ENCODE measurements at places on chromosomes 2 and 18.

DNA sequence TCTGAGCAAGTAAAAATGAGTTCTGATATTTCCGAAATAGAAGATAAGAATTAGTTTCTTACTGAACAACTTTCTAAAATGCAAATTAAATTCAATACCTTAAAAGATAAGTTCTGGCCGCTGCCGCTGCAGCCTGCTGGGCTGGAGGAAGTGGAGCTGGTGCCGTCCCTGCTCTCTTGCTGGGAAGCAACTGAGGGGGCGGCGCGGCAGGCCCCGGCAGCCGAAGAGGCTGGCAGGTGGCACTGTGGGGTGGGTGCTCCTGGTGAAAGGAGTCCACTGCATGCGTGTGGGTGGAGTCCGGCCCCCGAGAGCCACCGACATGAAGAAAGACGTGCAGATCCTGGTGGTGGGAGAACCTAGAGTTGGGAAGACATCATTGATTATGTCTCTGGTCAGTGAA, 89.5 kb upstream of the ZNF519 start:
- DNase-seq = no peak

- no peak for DNase-seq
These were observed 164.8 kb upstream of the STK17B start for GRCh38 chr2:196336207-196336606.

GRCh38 chr2:127593228-127594115, 52.5 kb upstream of the GPR17 start:
- no peak for DNase-seq

GRCh38 chr2:185130685-185131084, 532.4 kb downstream of the ZNF804A start:
- DNase-seq = no peak

GRCh38 chr2:2464094-2464493, 133.0 kb upstream of the MYT1L start:
- no peak for DNase-seq

GRCh38 chr2:20452551-20452950, 5.7 kb downstream of the RHOB start:
- DNase-seq = no peak

DNA sequence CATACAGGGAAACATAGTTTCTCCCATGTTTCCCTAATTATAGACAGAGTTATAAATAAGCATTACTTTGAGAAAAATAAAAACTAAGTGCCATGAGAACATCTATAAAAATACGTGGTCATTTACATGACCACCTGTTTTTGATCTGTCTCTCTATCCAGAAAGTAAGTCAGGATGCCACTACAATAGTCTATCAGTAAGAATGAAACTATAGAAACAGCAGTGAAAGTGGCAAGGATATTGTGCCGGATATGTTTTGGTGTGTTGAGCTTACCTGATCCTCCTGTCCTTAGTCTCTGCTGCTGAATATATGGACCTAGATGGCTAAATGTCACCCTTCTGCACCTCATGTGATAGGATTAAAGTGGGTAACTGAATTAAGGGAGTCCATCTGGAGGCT, 512.4 kb downstream of the LRP1B start:
- DNase-seq = no peak

DNA sequence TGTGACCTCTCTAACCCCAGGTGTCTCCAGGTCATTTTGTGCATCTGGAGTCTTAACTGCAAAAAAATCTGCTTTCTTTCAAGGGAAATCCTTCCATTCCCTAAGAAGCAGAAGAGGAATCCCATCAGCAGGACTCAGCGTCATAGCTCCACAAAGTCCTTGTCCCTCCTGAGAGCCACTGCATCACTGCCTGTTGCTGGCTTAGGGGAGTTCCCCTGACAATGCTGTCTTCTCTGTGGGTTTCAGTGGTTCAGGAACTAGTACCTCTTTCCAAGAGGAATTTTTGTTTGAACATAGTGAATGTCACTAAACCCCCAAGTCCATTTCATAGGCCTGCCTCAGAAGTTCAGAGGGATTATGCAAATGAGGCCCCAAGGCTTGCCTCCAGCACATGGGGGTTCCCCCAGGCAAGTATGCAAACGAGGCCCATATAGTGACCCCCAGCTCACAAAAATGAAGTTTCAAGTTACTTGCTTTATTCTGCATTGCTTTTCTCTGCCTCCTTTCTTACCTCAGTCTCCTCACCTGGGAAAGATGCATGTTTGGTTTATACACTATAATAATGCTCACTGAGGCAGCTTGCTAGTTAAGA, 513.9 kb upstream of the MEX3C start:
- no peak for DNase-seq

- DNase-seq = no peak
These were observed 167.4 kb downstream of the SPAG16 start for GRCh38 chr2:213451542-213452239.

GRCh38 chr18:35355140-35355618, 11.0 kb upstream of the ZNF24 start:
- peak; percentile 69 for DNase-seq

- DNase-seq = no peak
These were observed 251.8 kb upstream of the NETO1 start for GRCh38 chr18:73119574-73119973.

GRCh38 chr2:208783184-208783583, 376.6 kb downstream of the PTH2R start:
- DNase-seq = no peak

GRCh38 chr2:57796527-57796926, 250.1 kb upstream of the VRK2 start:
- no peak for DNase-seq

DNA sequence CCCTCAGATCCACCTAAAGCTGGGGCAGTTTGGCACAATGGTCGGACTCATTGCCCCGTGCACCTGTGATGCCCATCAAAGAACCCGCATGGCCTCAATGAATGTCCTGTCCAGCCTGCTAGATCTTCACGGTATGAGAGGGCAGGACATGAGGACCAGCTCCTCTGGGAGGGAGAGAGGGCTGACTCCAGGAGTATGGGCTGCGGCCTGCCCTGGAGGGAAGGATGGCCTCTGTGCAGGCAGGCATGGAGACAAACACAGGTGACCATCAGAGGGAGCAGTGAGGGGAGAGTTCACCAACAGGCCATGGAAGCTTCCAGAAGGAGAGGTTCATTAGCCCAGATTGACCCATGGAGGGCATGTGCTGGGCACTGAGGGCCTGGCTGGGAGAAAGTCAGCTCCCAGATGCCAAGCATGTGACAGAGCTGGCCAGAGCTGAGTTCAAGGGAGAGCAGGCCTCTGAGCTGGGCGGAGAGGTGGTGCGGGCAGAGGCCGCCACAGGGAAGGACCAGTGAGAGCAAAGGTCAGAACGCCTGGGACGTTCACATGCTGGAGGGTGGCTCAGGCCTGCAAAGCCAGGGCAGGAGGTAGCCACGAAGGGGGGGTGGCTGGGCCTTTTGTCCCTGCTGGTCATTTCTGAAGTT, 36.2 kb downstream of the HJURP start:
- DNase-seq = no peak

- DNase-seq = no peak
These were observed 17.6 kb downstream of the PMAIP1 start for GRCh38 chr18:59917422-59917821.

DNA sequence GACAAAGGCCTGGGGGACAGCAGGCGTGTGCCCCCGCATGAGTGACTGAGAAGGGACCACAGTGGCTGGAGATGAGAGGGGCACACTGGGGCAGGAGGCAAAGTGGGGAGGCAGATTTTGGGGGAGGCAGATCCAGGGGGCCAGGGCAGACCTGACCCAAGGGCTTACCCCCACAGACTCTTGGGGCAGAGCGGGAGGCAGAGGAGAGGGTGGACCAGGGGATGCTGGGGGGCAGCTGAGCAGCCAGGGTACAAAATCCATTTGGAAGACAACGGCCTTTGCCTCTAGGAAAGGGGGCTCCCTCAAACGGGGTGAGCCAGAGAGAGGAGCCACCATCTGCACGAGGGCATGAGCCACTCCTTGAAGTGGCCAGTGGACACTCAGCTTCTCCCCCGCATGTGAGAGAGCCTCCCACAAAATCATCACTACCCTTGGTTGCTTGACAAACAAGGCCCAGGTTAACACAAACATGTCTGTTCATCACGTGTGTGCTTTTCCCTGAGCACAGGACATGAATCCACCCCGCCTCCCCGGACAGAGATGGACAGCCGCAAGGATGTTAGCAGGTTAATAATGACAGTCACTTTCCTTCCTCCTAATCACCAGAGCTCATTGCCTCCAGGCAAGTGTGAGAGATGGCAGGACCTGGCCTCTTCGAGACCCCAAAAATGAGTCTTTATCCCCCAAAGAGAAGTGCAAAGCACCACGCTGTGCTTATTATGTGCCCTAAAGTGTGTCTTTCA, 72.0 kb upstream of the RAB6C start:
- DNase-seq = no peak

- DNase-seq = no peak
These were observed 122.1 kb downstream of the RPIA start for GRCh38 chr2:88813612-88814011.

- DNase-seq = no peak
These were observed 6.8 kb upstream of the LAMA3 start for GRCh38 chr18:23682472-23682871.

- DNase-seq = no peak
These were observed 14.3 kb upstream of the ITPRID2 start for GRCh38 chr2:181877181-181877664.

- no peak for DNase-seq
These were observed 18.2 kb downstream of the MPHOSPH10 start for GRCh38 chr2:71148506-71149063.

DNA sequence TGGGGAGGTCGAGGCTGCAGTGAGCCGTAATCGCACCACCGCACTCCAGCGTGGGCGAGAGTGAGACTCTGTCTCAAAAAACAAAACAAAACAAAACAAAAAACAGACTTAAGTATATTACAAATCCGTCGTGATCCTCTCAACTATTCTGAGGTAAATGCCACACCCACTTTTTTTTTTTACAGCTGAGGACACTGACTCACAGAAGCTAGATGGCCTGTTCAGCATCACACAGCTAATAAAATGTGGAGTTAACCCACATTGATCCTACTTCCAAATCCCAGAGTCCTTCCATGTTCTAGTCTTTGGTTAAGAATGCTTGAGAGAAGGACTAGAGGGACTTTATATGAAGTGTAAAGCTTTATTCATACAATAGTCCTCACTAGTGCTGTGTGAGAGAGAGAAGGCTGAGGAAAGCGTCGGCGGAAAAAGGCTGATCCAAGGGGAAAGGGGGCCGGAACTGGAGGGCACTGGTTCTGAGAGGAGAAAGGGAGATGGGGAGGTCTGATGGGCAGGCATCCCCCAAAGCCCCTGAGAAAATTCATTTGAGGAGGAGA, 627 bp downstream of the RNF25 start:
- DNase-seq = no peak

DNA sequence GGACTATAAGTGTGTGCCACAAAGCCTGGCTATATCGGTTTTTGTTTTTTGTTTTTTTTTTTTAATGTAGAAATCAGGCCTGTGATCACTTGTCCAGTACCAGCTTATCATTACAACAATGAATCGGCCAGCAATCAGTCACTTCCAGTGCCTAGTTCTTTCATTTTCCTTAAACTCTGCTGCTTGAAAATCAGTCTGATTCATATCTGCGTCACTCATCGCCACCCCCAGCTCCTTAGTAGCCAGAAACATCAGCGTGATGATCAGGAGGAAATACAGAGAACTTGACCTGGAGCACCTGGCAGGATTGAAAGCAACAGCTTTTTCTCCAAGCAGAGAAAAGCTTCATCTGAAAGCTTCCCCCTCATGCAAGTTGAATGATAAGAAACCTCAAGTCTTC, 75.4 kb downstream of the SPTBN1 start:
- no peak for DNase-seq
